ENCODE measurements at places on chromosomes 13 and 19.
A peak's percentile ranks its signal among the peaks of the same experiment; 100 is the strongest.

DNA sequence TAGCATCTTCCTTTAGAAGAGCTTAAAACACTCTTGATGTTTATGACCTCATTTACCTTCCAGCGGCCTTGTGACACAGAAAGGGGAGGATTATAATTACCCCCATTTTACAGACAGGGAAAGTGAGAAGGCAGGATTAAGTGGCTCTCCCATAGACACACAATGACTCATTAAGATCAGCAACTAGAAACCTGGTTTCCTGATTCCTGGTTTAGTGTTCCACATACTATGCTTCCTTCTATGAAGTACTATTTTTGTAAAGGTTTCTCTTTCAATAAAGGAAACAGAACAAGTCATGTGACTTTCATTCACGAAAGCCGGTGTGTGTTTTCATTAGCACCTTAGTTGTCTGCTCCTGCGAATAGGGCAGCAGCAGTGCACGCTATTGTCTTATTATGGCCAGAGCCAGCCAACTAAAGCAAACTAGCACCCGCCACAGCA lies 8.3 kb downstream of the IRS2 start:
- DNase-seq, result no peak

DNA sequence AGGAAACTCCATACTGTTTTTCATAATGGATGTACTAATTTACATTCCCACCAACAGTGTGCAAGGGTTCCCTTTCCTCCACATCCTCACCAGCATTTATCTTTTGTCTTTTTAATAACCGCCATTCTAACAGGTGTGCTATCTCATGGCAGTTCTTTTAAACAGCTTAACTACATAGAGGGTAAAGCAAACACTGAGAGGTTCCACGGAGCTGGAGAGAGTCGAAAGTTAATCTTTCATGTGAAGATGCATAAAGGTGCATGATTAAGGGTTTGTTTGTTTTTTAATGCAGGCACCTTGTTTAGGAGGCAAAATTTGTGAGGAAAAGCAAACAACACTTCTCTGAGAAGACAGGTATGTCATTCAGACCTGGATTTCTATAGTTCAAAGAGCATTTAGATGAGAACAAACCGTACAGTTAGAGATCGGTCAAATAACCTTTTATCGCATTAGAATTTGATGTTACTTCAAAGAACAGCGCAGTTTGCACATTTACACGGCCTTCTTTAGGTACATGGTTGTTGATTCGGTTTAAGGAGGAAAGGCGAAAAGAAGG lies 193.9 kb downstream of the RBM26 start:
- DNase-seq, result no peak

DNA sequence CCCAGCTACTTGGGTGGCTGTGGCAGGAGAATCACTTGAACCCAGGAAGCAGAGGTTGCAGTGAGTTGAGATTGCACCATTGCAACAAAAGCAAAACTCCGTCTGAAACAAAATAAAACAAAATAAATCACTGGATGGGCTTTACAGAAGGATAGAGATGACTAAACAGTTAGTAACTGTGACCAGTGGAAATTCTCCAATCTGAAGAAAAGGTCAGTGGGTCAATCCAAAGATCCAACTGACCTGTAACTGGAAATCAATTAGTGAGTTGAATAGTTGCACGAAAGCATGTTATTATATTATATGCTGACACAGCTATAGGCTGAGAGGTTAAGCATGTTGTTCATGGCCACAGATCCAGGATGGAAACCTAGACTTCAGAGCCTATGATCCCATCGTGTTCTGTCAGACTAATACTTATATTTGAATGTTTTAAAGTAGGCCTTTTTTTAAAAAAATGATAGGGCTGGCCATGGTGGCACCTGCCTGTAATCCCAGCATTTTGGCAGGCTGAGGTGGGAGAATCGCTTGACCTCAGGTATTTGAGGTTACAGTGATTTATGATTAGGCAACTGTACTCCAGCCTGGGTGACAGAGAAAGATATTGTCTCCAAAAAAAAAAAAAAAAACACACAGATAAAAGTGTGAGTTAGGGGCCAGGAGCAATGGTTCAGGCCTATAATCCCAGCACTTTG lies 1.4 kb downstream of the ECH1 start:
- DNase-seq, result no peak

DNA sequence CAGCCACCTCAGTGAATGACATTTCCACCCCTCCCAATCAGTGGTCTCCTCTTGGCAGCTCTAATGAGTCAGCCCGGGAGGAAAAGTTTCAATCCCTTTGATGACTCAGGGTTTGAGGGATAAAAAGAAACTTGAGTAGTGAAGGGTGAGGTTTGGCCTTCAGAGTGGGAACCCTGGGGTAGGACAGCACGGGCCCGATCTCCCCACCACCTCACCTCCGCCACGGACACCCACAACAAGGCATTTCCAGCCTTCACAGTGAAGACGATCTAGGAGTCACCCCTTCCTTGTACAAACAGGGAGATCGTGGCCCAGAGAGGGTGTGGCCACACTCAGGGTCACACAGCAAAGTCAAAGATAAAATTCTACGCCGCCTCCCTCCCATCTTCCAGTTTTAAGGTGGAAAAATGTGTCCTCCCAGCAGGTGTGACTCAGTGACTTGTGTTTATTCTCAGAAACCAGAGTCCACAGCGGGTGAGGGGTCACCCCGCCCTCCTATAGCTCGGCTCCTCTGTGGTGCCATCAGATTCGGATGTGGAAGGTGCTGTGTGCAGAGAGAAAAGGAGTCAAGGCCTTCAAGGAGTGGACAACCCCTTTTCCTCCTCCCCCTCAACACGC lies 12.3 kb downstream of the CIB3 start:
- DNase-seq, result peak; percentile 43

- no peak for DNase-seq
These were observed 48.2 kb downstream of the STK24 start for GRCh38 chr13:98528663-98529064.

GRCh38 chr19:3970808-3971598 lies at the start of gene DAPK3:
TSS of gene DAPK3 (minus strand) at chr19:3971099. CDS start at chr19:3969735, 1,364 bp downstream.
- DNase-seq, result peak; percentile 98

- no peak for DNase-seq
These were observed 36.6 kb upstream of the POMP start for GRCh38 chr13:28622286-28622685.

- DNase-seq, result no peak
These were observed 4.8 kb downstream of the ZBTB7A start for GRCh38 chr19:4061683-4062418.

GRCh38 chr13:98466634-98467236 lies 110.2 kb downstream of the STK24 start:
- DNase-seq, result peak; percentile 43

- DNase-seq, result no peak
These were observed 3.4 kb downstream of the ZNF430 start for GRCh38 chr19:21023901-21024300.

DNA sequence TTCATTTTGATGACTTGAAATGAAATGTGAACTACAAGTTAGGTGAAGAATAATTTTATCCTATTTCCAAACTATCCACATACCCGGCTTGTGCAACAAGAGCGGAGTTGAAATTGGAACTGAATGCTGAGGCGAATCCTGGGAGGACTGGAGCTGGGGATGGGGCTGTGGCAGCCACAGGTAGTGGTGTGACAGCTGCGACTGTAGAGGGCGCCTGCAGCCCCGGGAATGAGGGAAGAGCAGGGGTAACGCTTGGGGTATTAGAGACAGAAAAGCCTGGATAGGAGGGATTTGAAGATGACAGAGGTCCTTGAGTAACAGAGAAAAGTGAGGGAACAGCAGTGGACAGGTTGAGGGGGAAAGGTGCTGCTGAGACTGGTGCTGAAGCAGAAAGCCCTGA lies 22.0 kb upstream of the STOML3 start:
- DNase-seq, result no peak

- DNase-seq, result peak; percentile 90
These were observed 93.9 kb downstream of the COL4A2 start for GRCh38 chr13:110400786-110401533.

- no peak for DNase-seq
These were observed 56.4 kb downstream of the ZNF568 start for GRCh38 chr19:36972571-36972970.

- peak; percentile 80 for DNase-seq
These were observed 18.6 kb downstream of the ITM2B start for GRCh38 chr13:48251611-48252081.

DNA sequence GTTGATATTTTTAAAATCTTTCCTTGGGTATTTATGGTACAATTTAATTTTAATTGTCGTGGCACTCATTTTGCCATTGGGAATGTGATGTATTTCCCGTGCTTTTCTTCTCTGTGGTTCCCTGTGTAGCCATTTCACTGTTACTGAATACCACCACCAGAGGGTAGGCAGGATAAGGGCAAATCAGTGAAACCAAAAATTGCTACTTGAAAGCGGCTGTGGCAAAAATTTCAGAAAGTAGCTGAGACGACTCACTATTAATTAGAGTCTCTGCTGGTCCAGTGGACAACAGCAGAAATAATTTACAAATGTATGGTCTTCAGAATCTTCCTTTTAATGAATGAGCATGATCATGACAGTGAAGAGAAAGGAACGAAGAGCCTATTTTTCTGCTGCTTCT lies 34.4 kb upstream of the MIR17HG start:
- peak; percentile 36 for DNase-seq

DNA sequence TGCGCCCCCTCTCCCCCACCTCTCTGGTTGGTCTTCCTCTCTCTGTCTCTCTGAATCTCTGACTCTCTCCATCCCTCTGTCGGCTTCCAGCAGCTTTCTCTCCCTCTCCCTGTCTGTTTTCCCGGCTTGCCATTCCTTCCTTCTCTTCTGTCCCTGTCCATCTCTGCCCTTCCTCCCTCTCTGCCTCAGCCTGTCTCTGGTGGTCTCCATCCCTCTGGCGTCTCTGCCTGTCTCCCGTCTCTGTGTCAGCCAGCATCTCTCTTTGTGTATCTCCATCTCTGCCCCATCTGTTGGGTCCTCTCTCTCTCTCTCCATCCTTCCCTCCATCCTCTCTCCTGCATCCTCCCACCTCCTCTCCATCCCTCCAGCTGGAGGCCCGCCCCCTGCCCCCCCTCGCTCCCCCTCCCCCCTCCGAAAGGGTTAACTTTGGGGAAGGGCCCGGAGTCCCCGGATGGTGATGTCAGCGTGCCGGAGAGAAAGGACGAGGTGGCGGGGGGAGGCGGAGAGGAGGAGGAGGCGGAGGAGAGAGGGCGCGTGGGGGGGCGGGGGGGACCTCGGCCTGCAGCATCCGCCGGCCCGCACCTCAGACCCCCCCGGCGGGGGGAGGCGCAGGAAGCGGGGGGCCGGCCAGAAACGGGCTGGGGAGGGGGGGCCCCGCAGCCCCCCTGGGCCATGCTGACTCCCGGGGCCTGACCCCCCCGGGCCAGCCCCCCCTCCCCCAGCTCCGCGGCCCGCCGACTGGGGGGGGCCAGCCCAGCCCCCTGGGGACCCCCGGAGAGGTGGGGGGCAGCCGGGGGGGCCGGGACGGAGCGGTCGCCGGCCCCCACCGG lies at the start of gene BRSK1:
TSS of gene BRSK1 (plus strand) at position 450 of the 830 bp plus-strand sequence. CDS start 446 bp downstream, outside the sequence.
- peak; percentile 62 for DNase-seq

- DNase-seq, result peak; percentile 62
These were observed 1020.0 kb upstream of the SLC10A2 start for GRCh38 chr13:104086210-104086609.

- DNase-seq, result no peak
These were observed 778.3 kb upstream of the PCDH20 start for GRCh38 chr13:62193919-62194318.

DNA sequence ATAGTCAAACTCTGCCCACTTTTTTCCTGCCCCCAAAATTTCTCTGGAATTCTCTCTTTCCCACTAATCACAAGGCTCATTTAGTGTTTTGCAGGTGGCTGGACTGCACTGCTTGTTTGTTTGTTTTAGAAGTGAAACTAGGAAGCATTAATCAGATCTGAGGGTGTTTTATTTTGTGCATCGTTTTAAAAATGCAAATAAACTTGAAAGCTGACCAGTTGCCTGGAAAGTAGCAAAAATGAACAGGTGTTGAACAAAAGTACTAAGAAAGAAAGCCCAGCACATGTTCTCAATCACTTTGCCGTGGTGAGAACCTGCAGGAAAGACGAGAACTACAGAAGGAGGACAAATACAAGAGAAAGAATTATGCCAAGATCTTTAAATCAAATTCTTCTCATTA lies 365.5 kb downstream of the PCDH9 start:
- DNase-seq, result no peak

DNA sequence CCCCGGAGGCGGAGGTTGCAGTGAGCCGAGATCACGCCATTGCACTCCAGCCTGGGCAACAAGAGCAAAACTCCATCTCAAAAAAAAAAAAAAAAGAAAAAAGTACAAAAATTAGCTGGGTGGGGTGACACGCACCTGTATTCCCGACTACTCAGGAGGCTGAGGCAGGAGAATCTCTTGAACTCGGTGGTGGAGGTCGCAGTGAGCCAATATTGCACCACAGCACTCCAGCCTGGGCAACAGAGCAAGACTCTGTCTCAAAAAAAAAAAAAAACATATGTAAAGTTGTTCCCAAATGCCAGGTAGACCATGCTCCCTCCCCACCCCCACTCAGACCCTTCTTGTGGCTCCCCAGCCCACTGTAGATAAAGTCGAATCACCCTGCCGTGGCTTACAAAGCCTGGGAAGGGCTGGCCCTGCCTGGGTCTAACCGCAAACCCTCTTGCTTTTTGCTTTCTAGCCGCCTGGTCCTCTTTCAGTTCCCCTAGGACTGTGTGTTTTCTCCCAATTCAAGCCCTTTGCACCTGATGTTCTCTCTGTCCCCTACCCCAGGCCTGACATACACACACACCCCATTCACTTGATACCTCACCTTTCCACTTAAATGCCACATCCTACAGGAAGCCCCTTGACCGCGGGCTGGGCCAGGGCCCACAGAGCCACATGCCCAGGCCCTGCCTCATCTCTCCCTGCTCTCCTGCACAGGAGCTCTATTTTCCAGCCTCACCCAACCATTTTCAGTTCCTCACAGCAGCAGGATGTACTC lies 34.4 kb downstream of the MAP4K1 start:
- no peak for DNase-seq

- DNase-seq, result no peak
These were observed 2.8 kb upstream of the SLC25A15 start for GRCh38 chr13:40786568-40786996.

DNA sequence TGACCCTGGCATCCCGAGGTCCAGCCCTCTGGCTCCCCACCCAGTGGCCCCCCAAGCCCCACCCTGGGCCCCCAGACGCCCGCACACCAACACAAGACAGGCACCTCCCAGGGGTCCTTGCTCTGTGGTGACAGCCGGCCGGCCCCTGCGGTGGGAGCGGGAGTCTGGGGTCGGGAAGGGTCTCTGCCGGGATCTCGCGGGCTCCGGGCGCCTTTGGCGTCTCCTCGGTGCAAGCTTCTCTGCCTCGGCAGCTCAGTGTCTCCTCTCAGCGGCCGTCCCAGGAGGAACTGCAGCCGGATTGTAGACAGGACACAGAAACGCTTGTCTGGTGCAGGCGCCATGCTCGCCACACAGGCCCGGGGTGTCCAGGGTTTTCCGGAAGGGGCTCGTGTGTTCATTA lies 43.7 kb downstream of the TMEM255B start:
- DNase-seq, result no peak

All from muscle of back (tissue), 13 donors.